GM12864 (cell line): ENCODE measurements at places on chromosomes 11 and 22.

- DNase-seq = no peak
Observed at GRCh38 chr11:46122945-46123715, 1.9 kb upstream of the PHF21A start.

DNA sequence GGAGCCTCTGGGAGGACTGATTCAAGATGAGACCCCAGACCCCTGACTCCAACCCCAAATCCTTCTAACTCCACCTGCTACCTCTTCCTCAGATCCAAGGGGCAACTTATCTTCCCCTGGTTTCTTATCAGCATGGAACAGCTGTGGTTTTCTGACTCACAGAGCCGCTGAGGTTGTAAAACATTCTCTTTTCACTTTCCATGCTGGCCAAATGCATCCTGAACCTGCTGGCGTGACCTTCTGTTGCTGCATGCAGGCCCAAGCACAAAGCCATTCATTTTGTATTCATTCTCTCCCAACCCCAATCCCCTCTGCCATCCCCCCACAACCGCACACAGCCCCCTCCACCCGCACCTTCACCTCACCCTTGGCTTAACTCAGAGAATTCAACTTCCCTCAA, 70.3 kb downstream of the SEZ6L start:
- no peak for DNase-seq

DNA sequence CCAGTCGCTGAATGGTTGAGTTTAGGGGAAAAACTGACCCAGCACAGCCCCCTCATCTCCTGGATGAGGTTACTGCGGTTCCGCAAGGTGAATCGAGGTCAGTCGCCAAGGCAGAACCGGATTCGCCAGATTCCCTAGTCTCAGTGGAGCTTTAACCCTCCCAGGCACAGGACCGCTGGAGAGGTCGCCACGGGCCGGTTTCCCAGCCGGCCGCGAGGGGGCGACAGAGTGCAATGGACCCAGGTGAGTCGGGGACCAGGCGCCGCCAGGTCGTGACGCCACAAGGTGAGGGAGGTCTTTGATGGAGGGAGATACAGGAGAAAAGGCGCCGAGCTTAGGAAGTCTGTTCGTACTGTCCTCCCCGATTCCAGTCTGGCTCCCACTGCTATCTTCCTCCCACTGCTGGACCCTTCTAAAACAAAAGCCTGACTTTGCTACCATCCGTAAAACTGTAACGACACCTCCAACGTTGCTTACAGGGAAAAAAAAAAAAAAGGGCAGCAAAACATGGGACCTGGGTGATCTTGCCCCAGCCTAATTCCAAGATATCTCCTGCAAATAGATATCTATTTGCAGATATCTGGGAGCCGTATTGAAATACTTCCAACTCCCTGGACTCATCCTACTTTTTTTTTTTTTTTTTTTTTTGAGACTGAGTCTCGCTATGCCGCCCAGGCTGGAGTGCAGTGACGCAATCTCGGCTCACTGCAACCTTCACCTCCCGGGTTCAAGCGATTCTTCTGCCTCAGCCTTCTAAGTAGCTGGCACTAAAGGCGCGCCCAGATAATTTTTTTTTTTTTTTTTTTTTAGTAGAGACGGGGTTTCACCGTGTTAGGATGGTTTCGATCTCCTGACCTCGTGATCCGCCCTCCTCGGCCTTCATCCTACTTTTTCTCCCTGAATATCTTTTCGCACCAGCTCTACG, 1.4 kb upstream of the GGA1 start:
- no peak for DNase-seq

- no peak for DNase-seq
Observed at GRCh38 chr11:10564696-10565318, 3.7 kb downstream of the LYVE1 start.

DNA sequence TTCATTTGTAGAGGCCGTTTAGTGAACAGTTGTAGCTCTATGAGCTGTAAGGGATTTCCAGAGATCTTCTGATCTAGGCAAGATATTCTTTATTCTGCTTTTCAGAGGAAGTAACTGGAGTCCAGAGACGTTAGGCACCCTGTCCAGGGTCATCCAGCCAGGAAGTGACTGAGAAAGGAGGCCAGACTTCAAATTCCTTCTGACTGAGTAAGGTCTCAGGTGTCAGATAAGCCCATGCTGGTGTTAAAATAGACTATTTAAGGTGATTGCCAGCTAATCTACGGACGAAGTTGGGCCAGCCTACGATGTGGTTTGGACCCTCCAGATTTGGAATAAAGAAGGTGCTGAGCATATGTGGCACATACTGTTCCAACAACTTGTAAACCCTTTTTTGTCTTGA, 54.6 kb downstream of the GRIK4 start:
- no peak for DNase-seq

- DNase-seq = no peak
Observed at GRCh38 chr11:129894278-129895125, 876 bp downstream of the NFRKB start.

- no peak for DNase-seq
Observed at GRCh38 chr11:96139691-96140090, 203.3 kb downstream of the MAML2 start.

GRCh38 chr11:102994105-102994504, 38.6 kb upstream of the MMP13 start:
- DNase-seq = no peak

- DNase-seq = no peak
Observed at GRCh38 chr11:126483621-126484195, 128.2 kb downstream of the ST3GAL4 start.

- no peak for DNase-seq
Observed at GRCh38 chr11:126585388-126585773, 229.9 kb downstream of the ST3GAL4 start.

DNA sequence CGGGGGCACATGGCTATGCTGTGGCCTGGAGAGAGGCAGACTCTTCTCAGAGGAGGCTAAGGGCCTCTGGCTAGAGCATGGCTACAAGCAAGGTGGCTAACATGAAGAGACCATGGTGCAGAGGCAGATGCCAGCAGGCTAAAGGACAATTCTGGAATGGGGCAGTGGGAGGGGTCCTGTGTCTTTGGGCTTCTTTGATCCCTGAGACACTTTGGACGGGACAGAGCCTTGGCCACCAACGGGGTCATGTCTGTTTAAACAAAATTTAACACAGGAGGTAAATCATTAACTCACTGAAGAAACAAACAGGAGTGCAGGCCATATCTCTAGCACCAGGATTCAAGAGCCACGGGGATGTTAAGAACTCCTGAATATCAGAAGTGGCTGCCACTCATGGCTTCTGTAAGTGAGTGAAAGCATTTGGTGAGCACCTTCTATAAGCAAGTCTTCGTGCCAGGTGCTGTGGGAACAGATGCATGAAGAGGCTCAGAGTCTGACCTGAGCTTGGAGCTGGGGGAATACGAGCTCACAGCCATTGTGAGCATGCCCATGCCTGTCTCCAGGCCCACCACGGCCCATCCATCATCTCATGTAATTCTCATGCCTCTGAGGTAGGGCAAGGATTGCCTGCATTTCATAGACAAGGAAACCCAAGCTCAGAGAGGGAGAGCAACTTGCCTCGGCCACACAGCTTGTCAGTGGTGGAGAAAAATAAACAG, 18.3 kb upstream of the ZNRF3 start:
- no peak for DNase-seq

- no peak for DNase-seq
Observed at GRCh38 chr11:45752106-45752505, 52.8 kb upstream of the SLC35C1 start.

DNA sequence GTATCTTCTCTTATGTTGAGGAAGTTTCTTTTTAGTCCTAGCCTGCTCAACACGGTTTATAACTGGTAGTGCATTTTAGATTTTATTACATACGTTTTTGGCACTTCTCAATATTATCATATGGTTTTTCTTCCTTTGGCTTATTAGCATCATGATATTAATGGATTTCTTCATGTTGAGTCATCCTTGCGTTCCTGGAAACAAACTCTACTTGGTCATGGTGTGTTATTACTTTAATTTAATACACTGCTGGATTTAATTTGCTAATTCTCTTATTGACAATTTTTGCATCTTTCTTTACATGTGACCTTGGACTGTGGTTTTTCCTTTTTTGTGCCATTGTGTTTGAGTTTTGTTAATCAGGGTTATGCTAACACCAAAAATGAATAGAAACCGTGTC, 20.5 kb downstream of the IGF2 start:
- DNase-seq = no peak

DNA sequence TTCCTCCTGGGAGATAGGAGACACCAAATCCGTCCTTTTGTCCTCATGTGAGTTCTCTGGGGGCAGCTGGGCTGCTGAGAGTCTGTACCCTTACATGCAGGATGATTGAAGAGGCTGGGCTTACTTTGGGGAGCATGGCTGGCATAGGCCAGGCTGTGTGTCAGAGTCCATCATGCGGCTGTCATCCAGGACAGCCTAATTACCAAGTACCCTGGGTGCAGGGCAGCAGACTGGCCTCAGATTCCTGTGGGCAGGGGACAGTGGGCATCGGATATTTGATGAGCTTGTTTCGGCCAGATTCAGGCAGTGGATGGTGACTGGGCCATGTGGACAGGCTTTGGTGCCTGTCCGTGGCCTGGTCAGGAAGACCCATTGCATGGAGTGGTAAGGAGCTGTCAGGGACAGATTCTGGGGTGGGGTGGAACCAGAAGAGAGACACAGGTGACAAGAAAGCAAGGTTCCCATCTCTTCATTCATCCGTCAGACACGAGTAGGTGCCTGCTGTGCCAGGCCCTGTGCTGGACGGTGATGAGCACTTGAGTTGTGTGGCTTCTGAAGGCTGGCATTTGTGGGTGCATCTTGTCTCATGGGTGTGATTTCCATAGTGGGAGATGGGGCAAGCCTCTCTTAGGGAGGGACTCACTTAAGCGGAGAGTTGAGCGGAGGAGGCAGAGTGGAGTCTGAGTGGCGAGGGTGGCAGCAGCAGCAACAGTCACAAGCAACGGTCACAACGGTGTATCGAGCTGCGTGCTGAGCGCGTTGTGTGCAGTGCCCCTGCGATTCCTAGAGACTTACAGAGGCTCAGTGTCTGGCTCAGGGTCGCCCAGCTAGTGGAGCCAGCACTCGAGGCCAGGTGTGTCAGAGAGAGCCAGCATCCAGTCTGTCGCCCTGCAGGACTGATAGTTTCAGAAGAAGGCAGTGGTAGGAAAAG, 48.7 kb downstream of the TBC1D22A start:
- no peak for DNase-seq

DNA sequence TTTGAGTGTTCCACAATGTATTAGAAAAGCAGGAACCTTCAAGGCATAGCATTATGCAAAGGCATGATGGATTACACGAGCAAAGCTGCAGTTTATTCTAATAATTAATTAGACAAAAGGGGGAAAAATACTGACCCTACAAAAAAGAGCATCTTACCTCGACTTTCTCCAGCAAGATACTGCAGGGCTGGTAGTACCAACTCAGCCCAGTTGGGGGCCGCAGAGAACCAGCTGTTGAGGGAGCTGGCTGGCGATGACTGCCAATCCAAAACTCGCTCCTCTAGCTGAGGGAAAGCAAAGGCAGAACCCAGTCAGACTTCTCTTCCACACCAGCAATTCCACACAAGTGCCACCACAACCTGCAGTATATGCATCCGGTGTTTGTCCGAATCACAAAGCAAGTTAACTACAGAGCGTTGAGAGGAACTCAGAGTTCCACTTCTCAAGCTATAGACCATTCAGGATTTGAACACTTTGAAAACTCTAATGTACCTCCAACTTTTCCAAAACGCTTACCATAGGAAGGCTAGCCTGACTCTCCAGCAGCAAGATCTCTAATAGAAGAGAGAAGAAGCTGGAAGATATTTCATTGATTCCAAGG, 13.7 kb downstream of the NFRKB start:
- DNase-seq = no peak

DNA sequence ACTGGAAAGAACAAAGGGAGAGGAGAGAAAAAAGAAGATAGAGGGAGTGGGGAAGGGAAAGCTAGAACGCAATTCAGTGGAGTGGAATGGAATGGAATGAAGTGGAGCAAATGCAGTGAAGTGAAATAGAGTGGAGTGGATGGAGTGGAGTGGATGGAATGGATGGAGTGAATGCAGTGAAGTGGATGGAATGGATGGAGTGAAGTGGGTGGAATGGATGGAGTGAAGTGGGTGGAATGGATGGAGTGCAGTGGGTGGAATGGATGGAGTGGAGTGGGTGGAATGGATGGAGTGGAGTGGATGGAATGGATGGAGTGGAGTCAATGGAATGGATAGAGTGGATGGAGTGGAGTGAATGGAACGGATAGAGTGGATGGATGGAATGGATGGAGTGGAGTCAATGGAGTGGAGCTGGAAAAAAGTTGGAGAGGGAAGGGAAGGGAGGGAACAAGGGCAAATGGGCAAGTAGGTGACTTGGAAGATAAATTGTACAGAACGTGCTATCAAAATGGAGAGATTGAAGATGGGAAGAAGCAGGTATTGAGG, 13.9 kb downstream of the IFITM10 start:
- DNase-seq = no peak

- DNase-seq = no peak
Observed at GRCh38 chr11:62153087-62153395, 29.2 kb downstream of the INCENP start.

- DNase-seq = no peak
Observed at GRCh38 chr22:20946080-20946986, 20.7 kb upstream of the AIFM3 start.

DNA sequence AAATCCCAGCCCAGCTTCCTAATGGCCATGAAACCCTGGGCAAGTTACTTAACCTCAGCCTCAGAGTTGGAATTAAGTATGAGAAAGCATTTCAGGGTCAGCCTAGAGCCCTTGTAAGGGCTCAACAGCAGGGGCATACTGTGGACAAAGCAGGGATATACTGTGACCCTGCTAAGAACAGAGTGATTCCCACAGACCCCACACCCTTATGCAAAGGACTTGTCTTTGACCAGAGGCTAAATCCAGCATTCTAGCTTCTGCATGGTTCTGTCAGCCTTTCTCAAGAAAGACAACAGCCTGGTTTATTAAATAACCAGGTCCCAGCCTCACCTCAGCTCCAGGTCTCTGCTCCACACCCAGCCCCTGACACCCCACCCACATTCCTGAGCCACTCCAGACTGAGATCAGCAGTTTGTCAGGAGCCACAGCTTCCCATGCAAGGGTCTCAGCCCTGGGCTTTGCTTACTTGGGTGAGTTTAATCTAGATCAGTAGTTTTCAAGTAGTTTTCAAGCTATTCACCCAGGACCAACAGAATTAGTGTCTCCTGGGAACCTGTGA, 69.2 kb downstream of the GALNT18 start:
- DNase-seq = no peak

DNA sequence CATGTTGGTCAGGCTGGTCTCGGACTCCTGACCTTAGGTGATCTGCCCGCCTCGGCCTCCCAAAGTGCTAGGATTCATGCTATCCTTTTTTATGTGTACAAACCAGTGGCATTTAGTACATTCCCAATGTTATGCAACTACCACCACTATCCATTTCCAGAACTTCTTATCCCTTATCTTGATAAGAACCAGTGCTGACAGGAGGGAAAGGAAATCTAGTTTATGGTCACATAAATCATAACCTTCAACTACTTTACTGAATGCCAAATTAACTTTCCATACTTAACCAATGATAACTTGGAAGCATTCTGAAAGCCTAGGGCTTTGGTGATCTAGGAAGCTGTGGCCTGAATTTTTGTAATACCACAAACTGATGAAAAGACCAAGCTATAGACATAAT, 170.4 kb downstream of the SWAP70 start:
- DNase-seq = no peak

DNA sequence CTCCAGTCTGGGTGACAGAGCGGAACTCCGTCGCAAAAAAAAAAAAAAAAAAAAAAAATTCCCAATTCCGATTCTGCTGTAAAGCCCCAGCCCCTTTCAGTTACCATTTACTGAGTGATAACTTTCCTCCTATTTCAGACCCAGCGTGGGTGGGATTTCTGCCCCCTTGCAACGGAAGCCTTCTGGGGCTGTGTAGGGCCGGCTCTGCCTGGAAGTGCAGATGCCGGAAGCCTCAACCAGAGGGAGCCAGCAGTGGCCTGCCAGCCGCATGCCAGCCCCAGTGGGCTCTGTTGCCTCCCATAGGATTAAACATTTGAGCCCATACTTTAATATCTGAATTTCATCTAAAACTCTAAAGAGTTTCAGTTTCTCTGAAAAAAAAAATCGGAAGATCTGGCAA, 60.0 kb upstream of the NUP50 start:
- DNase-seq = no peak
